ENCODE measurements at places on chromosomes 2 and 18. TPM values are rescaled to one million over a fixed set of nuclear protein-coding genes. Genes with fewer than 3 reads are reported as not detected.

Gene NT5C1B
- total RNA-seq = not detected

Gene FKBP1B
- total RNA-seq = 98.5 TPM

Gene SLC4A5
- total RNA-seq = 3.2 TPM

Gene RTP5
- total RNA-seq = 13.8 TPM

Gene KCNE4
- total RNA-seq = 2.5 TPM

Gene TYMS
- total RNA-seq = 8.3 TPM

Gene LINC00305
- not detected for total RNA-seq

Gene FEV
- not detected for total RNA-seq

Gene HEATR5B
- total RNA-seq = 93.2 TPM
